SK-N-SH treated with all-trans-retinoic acid at 6 μM for 48 hours (cell line): ENCODE measurements at places on chromosomes 1 and 21.

DNA sequence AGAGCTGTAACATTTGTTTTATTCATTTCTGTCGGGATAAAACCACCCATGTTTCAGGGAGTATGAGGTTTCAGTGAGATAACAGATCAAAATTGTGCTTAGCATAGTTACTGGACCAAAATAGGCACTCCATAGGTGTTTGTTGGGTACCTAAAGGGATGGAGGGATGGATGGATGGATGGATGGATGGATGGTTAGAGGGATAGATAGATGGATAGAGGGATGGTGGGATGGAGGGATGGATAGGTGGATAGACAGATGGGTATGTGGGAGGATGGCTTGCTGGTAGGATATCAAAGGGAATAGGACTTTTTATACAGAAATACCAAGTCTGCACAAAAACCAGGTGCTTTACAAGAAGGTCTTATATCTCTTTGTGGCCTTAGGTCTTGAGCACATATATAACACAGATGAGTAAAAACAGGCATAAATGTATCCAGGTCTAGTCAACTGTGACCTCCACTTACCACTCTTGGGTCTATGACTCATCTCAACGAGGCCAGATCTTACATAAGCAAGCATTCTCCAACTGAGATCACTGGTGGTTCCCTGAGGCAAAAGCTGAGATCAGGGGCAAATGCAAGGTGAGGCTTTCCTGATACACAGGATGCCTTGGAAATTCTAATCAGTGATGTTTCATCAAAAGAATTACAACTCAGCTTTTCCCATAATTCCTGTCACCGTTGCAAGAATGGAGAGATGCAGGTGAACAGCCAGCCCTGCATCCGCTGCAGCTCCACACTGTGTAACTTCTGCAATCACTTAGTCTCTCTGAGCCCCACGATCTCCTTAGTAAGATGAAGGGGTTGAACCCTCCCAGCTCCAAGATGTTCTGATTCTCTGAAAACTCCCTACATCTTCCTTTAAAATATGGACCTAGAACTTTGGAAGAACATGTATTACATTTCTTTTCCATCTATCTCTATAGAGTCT is 32.0 kb downstream of the PTAFR start:
- peak; percentile 20; the same call in 1 of the 3 replicates for ATAC-seq

GRCh38 chr1:170340308-170340707 is 191.7 kb upstream of the GORAB start:
- peak; percentile 60 for ATAC-seq

- ATAC-seq: peak; percentile 15
These were observed 481 bp downstream of the CCDC163 start for GRCh38 chr1:45499415-45499769.

- peak; percentile 92 for ATAC-seq
These were observed 28.4 kb downstream of the TRIM45 start for GRCh38 chr1:117093091-117093534.

GRCh38 chr1:22056043-22056442 is 3.5 kb downstream of the CDC42 start:
- no peak for ATAC-seq

- peak; percentile 71 for ATAC-seq
These were observed 17.7 kb downstream of the HIPK1 start for GRCh38 chr1:113946678-113947387.

DNA sequence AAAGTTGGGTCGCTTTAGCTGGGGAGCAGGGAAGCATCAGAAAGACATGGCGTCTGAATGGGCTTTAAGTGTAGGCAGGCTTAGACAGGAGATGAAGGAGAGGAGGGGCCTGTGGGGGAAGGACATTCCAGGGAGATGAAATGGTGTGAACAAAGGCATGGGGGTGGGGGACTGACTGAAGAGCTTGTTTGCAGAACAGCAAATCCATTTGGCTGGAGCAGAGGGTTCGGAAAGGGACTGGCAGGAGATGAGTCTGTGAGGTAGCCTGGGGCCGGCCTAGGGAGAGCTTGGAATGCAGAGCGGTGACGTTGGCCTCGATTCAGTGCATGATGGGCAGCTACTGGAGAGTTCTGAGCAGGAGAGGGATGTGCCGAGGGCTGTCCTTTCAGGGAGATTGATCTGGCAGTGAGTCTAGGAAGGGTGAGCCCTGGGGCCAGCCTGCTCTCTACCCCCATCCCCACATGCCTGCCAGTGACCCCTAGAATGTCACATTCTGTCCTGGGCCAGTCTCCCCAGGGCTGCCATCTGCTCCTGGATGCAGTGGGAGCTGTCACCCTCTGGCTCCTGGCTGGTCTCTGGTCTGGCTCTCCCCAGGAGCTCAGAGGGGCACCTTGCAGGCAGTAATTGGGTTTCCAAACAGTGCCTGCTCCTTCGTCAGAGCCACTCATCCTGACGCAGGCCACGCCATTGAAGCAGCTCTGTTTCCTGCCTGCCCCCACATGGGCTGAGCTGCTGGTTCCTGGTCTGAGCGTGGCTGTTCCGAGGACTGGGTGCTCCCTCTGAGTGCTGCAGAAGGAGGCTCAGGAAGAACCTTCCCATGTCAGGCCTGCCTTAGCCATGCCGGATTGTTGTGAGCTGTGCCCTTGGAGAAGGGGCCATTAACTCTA is 22.3 kb upstream of the TMEM222 start:
- ATAC-seq: peak; percentile 90

DNA sequence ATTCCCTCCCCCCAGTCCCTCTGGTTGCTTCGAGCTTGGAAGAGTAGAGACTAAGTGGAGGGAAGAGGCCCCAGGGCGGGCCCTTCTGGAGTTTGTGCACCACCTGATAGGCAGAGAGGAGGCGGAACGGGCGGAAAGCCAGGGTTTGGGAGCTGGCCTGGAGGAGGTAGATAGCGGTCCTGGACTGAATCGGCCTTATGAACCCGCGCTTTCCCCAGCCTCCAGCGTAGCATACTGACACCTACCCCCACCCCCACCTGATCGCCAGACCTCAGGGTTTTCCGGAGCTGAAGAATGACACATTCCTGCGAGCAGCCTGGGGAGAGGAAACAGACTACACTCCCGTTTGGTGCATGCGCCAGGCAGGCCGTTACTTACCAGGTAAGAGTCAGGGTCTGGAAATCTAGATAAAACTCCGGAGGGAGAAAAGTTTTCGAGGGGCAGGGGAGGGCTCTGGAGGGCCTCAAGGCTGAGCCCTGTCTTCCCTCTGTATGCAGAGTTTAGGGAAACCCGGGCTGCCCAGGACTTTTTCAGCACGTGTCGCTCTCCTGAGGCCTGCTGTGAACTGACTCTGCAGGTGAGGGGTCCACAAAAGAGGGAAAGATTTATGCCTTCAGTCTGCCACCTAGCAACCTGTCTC is 705 bp downstream of the UROD start:
- peak; percentile 52 for ATAC-seq

DNA sequence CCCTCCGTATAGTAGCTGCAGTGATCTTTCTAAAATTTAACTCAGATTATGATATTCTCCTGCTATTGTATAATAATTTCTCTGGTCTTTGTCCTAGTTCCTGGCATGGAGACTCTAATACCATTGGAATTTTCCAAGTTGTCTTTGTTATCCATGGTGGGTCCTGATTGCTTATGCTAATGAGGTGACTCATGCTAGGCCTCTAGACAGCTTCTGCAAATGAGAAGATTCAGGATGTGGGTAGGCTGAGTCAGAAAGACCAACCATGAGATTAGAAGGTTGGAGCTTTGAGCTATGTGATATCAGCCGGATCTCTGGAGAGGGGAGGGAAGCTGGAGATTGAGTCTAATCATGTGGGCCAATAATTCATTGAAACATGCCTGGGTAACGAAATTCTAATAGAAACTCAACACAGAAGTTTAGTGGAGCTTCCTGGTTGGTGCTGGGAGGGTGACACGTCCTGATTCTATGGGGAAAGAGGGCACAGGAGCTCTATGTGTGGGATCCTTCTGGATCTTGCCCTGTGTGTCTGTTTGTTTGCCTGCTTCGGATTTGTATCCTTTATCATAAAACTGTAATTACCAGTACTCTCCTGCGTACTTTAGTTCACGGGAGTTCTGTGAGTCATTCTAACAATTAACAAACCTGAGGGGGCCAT is 73.2 kb upstream of the CNIH3 start:
- ATAC-seq: peak; percentile 90

DNA sequence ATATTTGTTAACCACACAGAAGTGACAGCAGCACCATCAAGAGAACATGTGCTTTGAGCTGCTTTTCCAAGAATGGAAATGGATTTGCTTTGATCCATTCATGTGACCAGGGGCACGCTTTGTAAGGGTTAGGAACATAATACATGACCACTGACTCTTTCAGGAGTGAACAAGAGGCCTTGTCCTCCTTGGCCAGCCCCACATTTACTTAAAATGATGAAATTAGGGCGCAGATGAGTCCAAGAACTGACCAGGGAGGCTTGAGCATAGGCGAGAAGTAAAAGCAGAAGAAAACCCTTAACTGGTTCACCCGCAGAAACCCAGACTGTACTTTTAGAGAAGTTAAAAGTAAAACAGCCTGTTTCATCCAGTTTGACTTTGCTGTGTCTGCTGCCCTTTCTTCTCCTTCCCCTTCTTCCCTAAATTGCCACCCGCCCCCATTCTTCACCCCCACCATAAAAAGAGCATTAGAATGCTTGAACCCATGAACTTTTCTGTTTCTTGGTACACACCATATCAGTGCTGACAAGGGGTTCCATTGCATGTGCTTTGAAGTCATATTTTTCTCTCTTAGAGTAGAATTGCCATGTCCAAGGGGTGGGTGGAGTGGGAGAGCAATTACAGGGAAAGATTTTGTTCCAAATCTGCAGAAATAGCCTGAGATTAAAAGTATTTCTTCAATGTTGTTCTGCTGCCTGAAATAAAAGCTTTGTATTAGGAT is 2.6 kb upstream of the GLUL start:
- no peak for ATAC-seq

GRCh38 chr1:169085911-169086310 is 20.6 kb upstream of the ATP1B1 start:
- no peak for ATAC-seq

DNA sequence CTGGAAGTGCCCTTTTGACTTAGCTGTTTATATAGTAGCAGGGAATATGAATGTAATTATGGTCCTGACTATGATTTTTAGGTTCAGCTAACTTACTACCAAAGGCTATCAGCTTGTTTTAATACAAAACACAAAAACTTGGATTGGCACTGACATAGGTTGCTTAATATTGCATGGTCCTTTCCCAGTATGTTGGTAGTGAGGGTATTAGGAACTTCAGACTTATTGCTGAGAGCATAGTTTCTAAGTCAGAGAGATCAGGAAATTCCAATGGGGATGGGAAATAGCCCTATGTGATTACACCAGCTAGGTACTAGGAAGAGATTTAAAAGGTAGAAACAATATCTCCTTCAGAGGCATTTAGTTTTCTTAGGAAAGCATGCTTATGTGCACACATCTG is 7.7 kb downstream of the ARID1A start:
- ATAC-seq: no peak

DNA sequence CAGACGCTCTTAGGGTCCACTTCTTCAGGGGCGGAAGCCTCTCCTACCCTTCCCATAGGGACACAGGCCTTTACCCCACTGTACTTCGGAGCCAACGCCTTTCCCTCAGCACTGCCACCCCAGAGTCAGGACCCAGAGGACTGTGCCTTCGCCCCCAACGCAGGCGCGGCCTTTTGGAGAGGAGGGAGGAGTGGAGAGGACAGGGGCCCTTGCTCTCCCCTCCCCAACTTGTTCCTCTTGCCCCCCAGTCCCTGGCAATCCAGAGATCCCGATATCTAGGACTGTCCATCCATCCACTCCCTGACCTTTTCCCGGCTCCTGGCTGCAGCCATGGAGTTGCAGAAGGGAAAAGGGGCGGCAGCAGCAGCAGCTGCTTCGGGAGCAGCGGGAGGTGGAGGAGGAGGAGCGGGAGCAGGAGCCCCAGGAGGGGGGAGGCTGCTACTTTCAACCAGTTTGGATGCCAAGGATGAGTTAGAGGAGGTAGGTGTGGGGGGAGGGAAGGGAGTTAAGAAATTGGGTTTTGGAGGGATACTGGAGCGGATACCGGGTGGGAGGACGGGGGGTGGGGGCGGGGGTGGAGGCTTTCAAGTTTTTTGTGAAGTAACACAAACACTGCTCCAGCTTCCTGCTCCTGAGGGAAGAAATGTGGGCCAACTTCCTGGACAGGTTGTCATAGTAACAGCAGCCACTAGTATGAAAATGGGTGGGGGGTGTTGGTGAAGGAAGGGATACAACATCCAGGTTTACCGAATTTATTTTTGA is 636 bp downstream of the INTS3 start:
- ATAC-seq: peak; percentile 20

DNA sequence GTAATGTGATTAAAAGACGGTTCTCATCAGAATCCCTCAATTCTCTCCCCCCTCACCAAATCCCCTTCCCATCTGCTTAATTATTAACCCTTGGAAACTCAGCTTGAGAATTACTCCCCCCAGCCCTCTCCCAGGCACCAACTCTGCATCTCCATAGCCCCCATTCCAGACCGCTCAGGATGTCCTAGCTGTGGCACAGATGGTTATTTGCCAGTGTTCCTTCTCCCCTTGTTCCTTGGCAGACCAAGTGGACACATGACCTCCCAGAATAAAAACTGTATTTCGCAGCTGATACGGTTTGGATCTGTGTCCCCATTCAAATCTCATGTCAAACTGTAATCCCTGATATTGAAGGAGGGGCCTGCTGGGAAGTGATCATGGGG is 14.6 kb downstream of the HENMT1 start:
- ATAC-seq: no peak

GRCh38 chr1:192762265-192762664 is 46.6 kb upstream of the RGS2 start:
- ATAC-seq: no peak

DNA sequence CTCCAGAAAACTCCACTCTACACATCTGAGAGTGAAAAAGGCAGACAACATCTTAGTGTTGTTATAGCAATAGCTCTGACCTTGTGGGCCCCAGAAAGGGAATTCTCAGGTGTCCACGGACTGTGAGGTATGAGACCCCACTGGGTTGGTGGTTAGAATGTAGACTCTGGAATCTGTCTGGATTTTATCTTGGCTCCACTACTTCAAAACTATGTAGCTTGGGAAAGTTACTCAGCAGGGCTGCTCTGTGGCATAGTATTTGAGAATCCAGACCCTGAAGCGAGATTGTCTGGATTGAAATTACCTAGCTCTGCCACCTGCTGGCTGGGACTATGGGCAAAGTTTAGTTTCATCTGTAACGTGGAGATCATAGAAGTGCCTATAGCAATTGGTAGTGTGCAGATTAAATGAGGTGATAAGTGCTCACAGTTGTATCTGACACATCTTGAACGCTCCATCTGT is 25.8 kb downstream of the PRDM2 start:
- peak; percentile 85 for ATAC-seq

GRCh38 chr1:110616587-110616986 is 10.4 kb upstream of the KCNA2 start:
- no peak for ATAC-seq

GRCh38 chr1:185645686-185646085 is 88.5 kb upstream of the HMCN1 start:
- peak; percentile 28 for ATAC-seq

DNA sequence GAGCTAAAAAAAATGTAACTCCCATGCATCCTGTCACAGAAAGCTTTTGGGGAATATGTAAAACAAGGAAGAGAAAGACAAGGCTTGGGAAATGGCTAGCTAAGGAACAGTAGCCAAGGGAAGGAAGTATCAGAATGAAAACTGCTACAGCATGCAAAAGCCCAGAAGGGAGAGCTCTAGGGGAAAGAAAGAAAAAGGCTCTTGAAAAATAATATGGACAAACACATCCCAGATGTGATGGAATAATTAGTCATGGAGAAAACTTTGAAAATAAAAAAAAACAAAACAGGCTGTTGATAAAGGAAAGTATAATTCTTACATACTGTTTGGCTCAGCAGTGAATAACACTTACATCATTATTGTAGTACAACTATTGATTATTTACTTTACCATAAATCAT is 47.9 kb upstream of the VCAM1 start:
- no peak for ATAC-seq

GRCh38 chr1:96634883-96635282 is 86.7 kb upstream of the PTBP2 start:
- ATAC-seq: no peak
